Memory B cell (primary cell): ENCODE measurements at places on chromosomes 12 and 14.

DNA sequence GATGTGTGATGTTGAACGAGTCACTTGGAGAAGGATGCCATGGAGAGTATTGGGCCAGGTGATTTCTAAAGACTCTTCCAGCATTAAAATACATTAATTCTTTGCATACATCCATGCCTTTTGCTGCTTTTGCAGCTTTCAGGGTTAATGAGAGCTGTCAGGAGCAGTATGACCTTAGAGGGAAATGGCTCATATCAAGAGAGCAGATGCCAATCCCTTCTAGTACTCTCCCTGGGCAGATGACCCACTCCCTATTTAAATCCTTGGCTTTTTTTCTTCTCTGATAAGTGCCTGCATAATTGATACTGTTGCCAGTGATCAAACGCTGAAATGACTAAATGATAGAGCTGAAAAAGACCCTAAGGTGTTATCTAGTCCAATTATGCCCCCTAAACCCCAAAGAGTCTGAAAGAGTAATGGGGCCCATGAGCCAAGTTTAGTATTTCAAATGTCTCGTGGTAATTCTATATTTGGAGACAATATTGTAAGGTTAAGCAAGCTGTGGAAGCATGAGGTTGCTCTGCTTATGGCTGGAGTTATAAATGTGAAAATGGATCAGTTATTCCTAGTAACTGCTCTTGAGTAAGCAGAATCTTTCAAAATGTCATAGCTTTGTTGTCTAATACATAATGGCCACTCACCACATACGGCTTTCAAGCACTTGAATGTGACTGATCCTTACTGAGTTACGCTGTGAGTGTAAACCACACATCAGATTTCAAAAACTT is 137.3 kb downstream of the ETV6 start:
- no peak for DNase-seq

GRCh38 chr12:57623385-57623784 is 9.6 kb downstream of the B4GALNT1 start:
- DNase-seq = no peak

- DNase-seq = no peak
These were observed 73.7 kb downstream of the BBS10 start for GRCh38 chr12:76274420-76275083.

- DNase-seq = no peak
These were observed 56.9 kb downstream of the FOS start for GRCh38 chr14:75335571-75335970.

DNA sequence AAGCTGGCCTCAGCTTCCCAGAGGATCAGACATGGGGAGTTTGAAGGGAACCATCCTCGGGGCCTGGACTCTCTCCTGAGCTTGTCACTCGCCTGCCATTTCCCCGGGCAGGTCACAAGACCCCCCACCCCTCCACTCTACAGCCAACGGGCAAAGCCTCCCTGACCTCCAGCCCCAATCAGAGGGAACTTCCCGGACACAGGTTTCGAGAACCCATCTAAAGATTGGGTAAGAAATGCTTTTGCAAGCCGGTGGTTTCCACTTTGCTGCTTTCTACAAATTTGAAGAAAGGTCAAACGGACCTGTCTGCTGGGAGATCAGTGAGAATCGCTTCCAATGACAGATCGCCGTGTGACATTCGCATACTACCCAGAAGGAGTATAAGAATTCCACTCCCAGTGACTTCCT is 89.6 kb downstream of the SCARB1 start:
- no peak for DNase-seq

DNA sequence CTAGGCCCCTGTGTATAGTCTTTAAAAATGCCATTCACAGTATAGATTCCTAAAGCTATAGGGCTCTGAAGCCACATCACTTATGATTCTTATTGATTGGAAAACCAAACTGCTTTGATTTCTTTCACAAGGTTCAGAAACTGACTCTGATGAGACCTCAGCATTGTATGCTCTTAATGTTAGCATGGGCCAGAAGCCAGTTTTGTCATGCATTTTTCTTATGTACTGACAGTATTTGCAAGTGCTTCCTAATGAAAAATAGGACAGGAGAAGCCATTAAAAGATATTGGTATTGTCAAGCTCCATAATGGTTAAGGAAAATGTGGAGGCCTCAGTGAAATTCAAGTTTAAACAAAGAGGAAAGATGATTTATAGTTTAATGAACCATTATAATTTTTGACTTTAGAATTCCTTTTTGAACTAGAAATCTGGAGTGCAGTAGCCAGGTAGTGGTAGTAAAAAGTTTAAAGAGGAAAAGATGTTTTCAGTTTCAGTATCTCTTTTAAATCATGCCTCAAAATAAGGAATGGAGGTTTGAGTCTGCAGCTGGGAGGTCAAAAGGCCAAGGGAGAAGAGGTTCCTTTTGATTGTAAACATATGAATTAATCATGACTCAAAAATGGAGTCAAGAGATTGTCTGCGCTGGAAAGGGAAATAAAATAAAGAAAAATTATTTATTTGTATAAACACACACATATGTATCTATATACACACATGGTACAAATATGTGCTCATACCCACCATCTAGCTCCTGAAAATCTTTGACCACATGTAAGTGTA is 388.1 kb upstream of the PRICKLE1 start:
- DNase-seq = no peak
